ENCODE measurements at places on chromosomes 3 and 15.

DNA sequence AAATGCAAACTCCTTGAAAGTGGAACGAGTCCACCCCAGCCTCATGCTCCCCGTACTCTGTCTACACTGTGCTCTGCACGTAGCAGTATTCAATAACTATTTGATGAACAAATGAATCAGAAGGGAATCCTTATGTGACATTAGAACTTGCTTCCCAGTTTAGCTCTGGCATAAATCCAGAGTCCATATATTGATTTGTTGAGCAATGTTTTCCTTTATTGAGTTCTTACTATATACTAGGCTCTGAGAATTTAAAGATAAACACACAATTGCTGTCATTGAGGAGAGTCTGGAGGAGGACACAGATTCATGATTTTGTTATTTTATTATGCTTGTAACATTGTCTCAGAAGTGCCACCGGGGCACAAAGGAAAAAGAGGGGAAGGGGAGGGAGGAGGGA, 71.1 kb upstream of the GATM start:
- no peak for DNase-seq

DNA sequence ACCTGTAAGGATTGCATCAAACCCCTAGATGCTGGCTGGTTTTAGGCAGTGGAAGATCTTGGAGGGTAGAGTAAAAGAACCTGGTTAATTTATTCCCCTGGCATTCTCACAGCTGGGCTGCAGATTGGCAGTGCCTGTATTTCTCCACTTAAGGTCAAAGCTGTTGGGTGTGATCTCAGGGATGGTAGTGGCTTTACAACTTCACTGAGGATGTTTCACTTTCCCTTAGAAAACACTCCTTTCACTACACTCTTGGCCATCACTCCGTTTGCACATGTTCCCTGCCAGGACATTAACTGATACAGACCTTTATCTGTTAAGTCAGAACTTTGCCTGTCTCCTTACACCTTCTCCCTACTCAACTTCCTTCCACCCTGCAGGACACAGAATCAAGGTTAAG, 779.1 kb upstream of the SEMA6D start:
- no peak for DNase-seq

- no peak for DNase-seq
Observed at GRCh38 chr3:97968376-97968775, 3.9 kb downstream of the RIOX2 start.

DNA sequence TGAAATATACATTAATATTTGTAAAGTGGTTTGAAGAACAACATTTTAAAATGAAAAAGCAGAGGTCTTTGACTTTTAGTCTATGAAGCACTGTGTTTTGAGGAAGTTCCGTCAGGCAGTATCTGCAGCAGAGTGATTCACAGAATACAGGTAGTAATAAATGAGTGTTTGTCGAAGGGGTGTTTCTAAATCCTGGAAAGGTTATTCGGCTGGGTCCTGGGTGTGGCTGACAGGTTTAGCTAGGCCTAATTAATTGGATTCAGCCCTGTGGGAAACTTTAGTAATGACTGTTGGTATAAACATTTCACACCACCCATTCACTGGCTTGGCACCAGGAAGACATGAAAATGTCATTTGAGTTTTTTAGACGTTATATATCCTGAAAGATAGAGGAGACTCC, 51.3 kb downstream of the TIPARP start:
- no peak for DNase-seq

- DNase-seq: no peak
Observed at GRCh38 chr3:21426920-21427319, 324.1 kb downstream of the ZNF385D start.

DNA sequence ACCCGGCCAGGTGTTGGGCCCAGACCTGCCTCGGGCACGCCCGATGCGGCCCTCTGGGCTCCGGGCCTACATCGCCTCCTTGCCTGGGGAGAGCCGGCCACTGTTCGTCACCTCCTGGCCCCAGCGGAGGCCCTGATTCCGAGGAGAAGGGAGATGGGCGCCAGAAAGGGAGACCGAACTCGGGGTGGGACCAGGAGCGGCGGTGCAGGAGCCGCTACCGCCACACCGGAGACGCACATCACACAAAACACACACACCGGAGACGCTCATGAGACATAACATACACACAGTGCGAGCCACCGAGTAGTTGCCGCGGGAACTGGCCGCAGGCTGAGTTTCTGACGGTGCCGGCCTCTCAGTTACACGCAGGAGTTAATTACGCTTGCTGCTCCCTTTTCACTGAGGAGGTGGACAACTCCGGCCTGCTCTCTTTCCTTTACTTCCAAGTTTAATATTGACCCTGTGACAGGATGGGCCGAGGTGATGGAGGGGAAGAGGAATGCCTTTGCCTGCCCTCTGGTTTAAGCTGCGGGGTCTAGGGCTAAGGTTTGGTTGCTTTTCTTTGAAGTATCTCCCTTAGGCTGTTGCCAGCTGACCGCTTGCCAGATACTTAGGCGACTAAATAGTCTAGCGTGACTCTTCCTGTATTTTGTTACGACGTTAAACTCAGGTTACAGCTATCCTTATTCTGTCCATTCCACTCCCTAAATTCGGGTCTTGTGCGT, 570 bp downstream of the PCNP start:
- peak; percentile 56 for DNase-seq

- no peak for DNase-seq
Observed at GRCh38 chr3:514192-514591, 317.6 kb downstream of the CHL1 start.

GRCh38 chr15:47431501-47431900, 285.8 kb upstream of the SEMA6D start:
- no peak for DNase-seq

- DNase-seq: no peak
Observed at GRCh38 chr15:50607129-50607528, 60.7 kb upstream of the USP50 start.

GRCh38 chr15:31867536-31868442, 162.5 kb upstream of the CHRNA7 start:
- peak; percentile 35 for DNase-seq

DNA sequence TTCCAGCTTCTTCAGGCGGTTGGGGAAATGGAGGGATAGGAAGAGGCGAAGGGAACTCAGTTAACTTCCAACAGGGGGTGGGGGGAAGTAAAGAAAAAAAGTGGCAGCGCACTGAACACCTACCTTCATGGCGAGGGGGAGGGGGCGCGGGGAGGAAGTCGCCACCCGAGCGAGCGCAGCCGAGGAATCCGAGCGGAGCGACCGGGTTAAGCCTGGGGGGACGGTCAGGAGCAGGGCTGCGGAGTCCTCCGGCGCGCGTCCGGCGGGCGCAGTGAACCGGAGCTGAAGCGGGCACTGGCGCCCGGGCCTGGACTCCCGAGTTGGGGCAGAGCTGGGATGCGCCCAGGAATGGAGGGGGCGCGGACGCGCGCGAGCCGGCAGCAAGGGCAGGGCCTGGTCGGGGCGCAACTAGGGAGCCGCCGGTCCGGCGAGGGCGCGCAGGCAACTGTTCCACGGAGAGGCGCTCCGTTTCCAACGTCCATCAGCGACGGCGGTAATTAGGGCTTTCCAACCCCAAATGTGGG, at the start of gene WNT5A:
WNT5A (minus strand) TSS at position 450 of the 524 bp plus-strand sequence; CDS start at position 129, 321 bp downstream.
- DNase-seq: peak; percentile 17

GRCh38 chr3:53464424-53464823, 30.0 kb upstream of the CACNA1D start:
- DNase-seq: no peak

GRCh38 chr3:43496740-43497375, 125.0 kb downstream of the ANO10 start:
- no peak for DNase-seq

DNA sequence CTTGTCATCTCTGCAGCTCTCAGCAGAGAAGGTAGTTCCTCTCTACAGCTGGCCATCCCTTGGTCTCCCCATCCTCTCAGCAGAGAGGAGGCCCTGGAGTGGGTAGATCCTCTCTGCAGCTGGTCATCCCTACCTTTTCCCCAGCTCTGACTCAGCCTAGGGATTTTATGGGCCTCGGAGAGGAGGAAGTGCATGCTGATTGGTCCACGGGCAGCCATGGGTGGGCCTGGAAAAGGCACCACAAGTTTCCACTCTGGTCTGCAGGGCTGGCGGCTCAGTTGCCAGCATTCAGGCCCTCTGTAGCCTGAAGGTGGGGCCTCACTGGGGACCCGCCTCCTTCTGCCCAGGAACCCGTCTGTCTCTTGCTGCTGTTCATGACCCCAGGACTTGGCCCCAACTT, 36.9 kb downstream of the NR1D2 start:
- no peak for DNase-seq

GRCh38 chr3:11611341-11611799, 32.3 kb downstream of the VGLL4 start:
- no peak for DNase-seq

GRCh38 chr15:40533763-40534364, 31.0 kb downstream of the CCDC32 start:
- DNase-seq: no peak

GRCh38 chr3:183515968-183516851, 39.3 kb downstream of the KLHL6 start:
- DNase-seq: no peak

- DNase-seq: no peak
Observed at GRCh38 chr3:179882292-179882691, 154.4 kb downstream of the PEX5L start.

- DNase-seq: peak; percentile 20
Observed at GRCh38 chr3:156847752-156848448, 21.7 kb downstream of the LEKR1 start.

GRCh38 chr15:26048669-26049068, 185.5 kb upstream of the ATP10A start:
- no peak for DNase-seq

DNA sequence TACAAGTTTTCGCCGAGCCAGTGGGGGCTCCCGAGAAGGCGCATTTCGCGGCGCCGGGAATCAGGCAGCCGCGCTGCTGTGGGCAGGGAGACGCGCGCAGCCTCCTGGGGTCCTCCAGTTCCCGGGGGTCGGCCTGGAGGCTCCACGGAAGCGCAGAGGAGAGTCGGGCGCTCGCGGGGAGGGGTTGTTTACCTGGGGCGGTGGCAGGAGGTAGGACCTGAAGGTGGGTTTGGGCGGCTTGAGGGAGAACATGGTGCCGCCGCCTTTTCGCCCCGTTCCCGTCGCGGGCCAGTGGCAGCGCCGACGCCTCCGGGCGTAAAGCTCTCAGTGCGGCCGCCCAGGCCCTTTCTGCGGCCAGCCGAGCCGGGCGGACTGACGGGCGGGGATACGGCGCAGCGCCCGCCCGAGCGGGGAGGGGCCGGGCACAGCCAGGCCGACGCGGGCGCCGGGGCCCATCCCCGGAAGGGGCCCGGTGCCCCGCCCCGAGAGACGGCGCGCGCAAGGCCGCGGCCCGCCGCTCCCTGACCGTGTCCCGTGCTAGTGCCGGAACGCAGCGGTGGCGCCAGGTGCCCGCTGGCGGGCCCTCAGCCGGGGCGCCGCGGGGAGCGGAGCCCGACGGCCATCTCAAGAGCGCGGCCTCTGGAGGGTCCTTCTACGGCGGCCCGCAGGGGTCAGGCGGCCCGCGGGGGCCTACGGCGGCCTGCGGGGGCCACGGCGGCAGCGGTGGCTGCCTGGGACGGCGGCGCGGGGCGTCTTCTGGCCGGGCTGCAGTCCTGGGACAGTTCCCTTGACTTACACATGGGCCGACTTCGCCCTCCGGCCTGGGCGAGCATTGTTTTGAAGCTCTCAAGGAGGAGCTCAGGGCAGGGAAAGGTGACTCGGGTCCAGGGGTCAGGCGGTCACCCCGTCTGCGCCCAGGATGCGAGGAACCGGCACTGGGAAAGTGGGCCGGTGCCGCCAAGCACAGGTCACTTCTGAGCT, at the start of gene MTMR10:
MTMR10 (minus strand) TSS at position 374 of the 981 bp plus-strand sequence; CDS start at position 252, 122 bp downstream.
- DNase-seq: peak; percentile 87

- no peak for DNase-seq
Observed at GRCh38 chr3:122674339-122674738, 6.3 kb upstream of the PARP14 start.

- DNase-seq: no peak
Observed at GRCh38 chr3:134965865-134966481, 170.9 kb downstream of the EPHB1 start.

DNA sequence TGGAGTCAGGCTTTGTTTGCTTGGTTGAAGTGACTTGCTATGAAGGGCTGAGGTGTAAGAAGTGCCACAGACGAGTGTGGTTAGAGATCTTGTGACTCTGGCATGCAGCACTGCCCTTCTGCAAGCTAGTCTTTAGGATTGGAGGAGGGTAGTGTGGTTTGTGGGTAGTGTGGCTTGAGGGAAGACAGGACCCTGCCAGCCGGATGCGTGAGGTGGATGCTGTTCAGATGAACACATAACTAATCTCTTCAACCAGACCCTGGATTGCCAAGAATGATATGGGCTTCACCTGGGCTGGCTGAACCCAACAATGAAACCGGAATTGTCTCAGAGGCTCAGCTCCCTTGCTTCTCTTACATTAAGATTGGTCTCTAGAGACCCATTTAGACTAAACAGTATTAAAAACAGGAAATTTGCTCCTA, 32.7 kb downstream of the STARD9 start:
- no peak for DNase-seq

- no peak for DNase-seq
Observed at GRCh38 chr15:51314391-51315337, 23.7 kb downstream of the CYP19A1 start.

Measured in umbilical cord (tissue), 2 donors.